ENCODE measurements at places on chromosomes 5 and 9.

GRCh38 chr9:13110766-13111417 is 168.6 kb downstream of the MPDZ start:
- DNase-seq: no peak

DNA sequence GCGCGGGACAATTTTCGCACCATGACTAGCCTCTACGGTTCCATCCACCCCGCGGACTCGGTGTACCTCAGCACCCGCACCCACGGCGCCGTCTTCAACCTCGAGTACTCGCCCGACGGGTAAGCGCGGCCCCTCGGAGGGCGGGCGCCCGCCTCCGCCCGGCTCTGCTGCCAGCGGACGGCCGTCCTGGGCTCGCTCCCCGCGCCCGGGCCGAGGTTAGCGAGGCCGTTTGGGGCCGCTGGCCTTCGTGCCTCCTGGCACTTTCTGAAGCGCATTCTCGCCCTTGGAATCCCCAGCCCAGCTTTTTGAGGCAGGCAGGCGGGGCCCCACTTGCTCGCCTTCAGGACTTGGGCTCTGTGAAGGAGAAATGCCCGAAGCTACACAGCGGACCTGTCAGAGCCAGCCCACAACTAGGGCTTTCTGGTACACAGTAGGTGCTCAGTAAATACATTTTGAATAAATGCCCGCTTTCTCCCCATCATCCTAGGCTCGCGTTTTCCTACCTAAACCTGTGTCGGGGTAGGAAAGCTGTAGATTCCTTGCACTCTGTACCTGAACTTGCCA is 772 bp downstream of the DCAF10 start:
- DNase-seq: no peak

GRCh38 chr5:135503871-135504270 is 31.9 kb downstream of the NEUROG1 start:
- DNase-seq: no peak

DNA sequence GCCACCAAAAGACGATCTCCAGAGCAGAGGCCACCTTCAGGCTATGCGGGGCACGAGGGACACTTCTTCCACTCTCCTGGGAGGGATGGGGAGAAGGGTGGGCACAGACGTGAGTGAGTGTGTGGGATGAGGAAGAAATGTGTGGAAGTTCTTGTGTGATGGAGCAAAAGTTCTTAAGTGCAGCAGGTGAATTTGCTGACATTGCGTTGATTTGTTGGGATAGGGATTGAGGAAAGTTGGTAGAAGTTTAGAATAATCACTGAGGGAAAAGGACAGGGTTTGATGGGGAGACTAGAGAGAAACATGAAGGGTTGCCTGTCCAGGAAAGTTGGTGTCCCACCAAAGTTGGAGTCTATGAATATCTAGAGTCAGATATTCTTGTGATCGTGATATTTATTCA is 2.2 kb downstream of the AOPEP start:
- DNase-seq: no peak

DNA sequence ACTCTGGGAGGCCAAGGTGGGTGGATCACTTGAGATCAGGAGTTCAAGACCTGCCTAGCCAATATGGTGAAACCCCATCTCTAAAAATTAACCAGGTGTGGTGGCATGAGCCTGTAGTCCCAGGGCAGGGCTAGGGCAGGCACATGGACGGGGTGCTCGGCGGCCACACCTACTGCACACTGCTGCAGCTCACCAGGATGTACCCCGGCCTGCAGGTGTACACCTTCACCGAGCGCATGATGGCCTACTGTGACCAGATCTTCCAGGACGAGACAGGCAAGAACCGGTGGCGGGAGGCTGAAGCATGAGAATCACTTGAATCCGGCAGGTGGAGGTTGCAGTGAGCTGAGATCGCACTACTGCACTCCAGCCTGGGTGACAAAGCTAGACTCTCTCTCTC is 3.2 kb downstream of the ST6GALNAC4 start:
- DNase-seq: no peak

Measured in cerebellar nuclear complex (tissue), 1 donor.